SW 1271 (cell line): ENCODE measurements at places on chromosomes 7 and 10.

GRCh38 chr7:44218418-44219201, 17.8 kb downstream of the YKT6 start:
- DNase-seq = no peak

DNA sequence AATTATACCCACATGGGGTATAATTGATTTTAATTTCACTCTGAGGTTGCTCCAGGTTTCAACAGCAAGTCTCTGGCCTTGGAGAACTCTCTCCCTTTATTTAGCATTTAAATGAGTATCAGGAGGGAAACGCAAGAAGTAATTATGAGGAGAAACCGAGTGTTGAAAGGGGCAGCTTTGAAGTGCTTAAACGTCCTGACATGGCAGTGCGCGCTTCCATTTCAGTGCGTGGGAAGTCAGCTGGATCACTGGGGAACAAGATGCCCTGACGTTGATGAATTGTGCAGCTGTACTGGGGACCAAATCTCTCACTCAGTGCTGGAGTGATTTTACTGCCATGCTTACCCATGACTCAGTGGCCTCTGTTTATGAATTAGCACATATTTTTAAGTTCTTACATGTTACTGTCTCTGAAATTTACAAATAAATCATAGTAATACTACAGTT, 106.0 kb upstream of the PRR15 start:
- DNase-seq = no peak

GRCh38 chr10:5485948-5486852, 13.2 kb downstream of the CALML5 start:
- DNase-seq = no peak

DNA sequence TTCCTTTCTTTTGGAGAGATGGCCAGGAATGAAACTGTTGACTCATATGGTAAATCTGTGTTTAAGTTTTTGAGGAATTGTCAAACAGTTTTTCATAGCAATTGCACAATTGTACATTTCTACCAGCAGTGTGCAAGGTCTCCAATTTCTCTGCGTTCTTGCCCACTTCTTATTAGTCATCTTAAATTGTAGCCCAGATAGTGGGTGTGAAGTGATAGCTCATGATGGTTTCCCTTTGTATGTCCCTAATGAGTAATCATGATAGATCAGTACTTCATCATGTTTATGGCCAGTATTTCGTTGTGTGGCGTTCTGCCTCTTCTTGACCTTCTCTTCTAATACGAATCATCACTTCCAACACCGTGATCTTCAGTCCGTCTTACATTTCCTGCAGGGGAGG, 136.3 kb downstream of the DOCK1 start:
- no peak for DNase-seq
